ENCODE measurements at places on chromosomes 1 and 21.
A peak's percentile ranks its signal among the peaks of the same experiment; 100 is the strongest.

GRCh38 chr1:204709960-204710912, 24.7 kb upstream of the LRRN2 start:
- DNase-seq: no peak

DNA sequence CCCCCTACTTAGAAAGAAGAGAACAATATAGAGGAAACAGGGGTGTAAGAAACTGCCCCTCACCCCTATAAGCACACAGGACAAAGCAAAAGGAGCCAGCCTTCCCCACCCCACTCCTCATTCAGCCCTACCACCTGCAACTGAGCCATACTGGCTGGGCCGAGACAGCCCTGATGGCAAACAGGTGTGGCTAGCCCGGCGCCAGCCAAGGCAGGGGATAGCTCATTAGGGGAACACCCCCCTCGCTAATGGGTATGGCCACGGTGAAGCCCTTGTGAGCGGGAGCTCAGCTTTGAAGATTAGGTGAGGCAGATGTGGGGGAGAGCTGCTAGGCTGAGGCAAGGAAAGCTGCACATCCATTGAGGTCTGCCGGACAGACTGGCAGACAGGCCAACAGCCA, 65.5 kb downstream of the ERI3 start:
- DNase-seq: no peak

DNA sequence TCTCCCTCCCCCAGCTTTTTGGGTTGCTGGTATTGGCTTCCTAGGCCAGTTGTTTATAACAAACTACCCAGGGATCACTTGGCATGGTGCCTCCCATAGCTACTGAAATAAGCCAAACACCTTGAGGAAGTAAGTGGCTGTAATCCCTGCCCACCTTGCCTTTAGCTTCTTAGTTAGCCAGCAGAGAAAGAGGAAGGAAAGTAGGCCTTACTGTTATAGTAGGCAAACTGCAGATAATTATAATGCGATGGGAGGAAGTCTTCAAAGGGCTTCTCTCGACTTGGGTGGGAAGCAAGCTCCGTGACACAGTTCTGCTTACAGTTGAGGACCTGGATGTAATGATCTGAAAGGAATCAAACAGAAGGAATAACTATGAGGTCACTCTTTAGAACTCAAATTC, 8.2 kb downstream of the P3H1 start:
- DNase-seq: no peak

DNA sequence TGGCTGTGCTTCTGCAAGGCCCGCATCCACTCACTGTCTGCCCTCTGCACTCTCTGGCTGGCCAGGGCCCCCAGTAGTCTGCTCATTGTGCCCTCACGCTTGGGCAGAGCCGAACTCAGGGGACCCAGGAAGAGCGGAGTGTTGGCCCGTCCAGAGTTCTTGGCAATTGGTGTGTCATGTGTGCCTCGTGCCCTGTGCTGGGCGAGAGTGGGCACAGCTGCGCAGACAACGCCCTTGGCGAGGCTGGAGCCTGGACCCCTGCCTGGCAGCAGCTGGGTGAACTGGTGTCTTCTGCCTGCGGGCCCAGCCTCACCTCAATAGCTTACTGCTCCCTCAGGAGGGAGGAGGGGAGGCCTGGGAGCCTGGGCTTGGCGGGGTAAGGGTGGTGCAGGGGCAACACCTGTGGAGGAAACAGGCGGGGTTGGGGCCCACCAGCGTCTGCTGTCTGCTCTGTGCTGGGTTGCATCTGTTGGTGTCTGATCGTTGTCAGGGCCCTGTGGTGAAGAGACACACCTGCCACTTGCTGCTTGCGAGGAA, 2.1 kb downstream of the GUK1 start:
- DNase-seq: no peak

DNA sequence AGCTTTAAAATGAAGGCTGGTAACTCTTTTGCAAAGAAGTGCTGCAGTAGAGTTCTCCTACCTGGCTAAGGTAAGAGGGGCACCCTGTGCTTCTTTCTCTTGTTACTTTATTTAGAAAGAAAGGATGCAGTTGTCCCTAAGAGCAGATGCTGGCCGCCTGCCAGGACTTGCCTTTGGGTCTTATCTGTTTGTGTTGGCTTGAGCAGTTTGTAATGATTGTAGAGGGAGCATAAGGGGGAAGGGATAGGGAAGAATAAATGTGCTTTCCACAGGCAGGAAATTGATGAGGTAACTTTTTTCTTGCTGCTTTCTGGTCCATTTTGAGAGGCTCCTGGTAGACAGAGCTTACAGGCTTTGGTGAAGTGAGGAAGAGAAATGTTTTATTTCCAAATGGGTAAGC, 229.6 kb downstream of the HHAT start:
- no peak for DNase-seq

DNA sequence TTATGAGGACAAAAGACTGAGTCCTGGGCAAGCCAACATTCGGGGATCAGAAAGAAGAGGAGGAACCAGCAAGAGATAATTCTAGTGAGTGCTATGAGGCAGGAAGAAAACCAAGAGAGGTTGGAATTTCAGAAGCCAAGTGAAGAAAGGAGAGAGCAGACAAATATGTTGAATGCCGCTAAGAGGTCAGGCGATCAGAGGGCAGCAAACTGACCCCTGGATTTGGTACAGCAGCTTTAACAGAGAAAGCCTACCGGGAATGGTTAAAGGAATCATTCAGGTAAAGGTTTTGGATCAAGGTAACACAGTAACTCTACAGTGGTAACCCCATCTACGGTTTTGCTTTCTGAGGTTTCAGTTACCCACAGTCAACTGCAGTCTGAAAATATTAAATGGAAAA, 5.4 kb downstream of the CLCC1 start:
- DNase-seq: no peak

GRCh38 chr1:87474098-87474497, 145.4 kb downstream of the LMO4 start:
- no peak for DNase-seq

GRCh38 chr1:20871419-20871818, 84.3 kb upstream of the HP1BP3 start:
- DNase-seq: no peak

- DNase-seq: no peak
These were observed 29.3 kb downstream of the IER5 start for GRCh38 chr1:181117648-181118449.

GRCh38 chr1:1806890-1807289, 28.6 kb upstream of the NADK start:
- no peak for DNase-seq

- no peak for DNase-seq
These were observed 147.8 kb downstream of the TENT5C start for GRCh38 chr1:117753652-117754051.

DNA sequence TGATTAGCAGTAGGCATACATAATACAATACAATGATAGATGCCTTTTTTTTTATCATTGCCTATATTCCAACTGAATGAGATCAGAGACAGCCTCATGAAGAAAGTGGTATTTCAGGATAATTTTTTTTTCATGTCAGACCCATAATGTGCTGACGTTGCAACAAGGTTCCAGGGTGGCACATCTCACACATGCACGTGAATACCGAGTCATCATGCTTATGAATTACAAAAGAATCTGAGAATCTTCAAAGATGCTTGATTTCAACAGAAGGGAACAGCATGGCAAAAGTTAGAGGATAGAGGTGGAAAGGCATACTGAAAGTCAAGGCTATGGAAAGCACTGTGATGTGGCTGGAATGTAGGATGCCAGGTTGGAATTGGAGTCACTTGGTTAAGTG, 5.0 kb upstream of the RNF11 start:
- DNase-seq: no peak

DNA sequence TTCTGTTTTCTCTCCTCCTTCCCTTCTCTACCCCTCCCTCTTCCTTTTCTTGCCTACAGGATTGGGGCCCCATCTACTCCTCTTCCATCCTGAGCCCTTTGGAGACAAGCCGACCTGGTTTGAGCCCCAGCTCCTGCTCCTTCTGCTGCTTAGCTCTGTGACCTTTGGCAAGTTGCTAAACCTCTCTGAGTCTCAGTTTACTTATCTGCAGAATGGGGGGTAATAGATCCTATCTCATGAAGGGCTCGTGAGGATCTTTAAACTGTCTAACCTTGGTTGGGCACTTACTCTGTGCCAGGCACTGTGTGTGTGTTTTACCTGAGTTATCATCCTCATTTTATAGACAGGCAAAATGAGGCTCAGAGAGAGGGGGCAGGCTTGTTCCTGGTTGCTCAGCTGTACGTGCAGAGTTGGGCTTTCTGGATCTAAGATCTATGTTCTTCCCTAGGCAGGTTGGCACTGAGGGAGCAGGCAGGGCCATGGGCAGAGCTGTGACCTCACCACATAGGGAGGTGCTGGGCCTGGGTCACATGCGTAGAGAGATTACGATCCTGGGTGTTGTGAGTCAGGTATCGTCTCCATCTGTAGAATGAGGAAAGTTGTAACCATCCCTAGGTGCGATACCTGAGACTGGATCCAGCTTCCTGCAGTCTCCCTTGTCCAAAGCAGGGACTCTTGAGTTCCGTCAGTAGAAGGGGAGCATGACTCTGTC, 58.5 kb downstream of the FOXO6 start:
- DNase-seq: no peak

DNA sequence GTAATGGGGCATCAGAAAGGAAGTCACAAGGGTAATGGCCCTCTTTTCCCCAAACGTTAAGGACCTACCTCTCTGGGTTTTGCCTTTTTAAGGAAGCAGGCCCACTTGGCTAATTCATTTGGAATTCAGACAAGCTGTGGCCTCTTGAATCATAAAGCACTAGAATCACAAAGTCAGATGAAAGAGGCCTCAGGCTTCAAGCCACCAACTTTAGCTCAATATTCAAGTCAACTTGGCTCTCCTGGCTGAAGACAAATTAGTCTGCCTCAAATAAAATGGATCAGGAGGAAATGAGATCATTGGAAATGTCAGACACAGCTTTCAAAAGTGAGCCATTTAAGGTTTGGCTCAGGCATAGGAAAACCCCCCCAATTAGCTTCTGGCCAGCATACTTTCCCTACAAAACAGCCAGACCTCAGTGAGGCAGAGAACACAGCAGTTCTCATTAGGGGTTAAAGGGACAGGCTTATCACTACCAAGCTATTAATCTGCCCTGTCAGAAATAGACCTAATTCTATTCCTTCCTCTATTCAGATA, 34.3 kb downstream of the SLC35D1 start:
- no peak for DNase-seq

DNA sequence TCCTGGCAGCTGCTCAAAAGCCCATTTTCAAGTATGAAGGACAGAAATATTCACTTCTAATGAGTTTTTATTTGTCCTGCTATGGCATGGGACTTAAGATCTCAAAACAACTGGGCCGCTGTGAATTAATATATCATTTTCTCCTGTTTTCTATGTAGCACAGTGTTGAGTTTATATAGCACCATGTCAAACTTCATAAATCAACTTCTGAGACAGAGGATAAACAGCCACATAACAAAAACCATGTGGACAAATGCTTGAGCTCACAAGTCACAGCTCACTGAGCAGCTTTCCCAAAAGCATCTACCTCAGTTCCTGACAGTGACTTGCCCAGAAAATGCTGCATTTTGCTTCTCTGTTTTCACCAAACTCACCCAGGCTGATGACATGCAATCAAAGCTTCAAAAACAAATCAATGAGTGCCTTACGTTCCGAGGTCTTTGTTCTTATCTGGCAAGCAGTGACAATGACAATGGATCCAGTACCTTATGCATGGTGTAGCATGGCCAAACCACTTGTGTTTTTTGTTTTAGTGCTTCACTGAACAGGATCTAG, 722.6 kb downstream of the LRRIQ3 start:
- DNase-seq: no peak

- DNase-seq: no peak
These were observed 35.2 kb upstream of the PLPPR4 start for GRCh38 chr1:99229122-99229521.

GRCh38 chr1:166184012-166184411, 17.2 kb upstream of the FAM78B start:
- no peak for DNase-seq

DNA sequence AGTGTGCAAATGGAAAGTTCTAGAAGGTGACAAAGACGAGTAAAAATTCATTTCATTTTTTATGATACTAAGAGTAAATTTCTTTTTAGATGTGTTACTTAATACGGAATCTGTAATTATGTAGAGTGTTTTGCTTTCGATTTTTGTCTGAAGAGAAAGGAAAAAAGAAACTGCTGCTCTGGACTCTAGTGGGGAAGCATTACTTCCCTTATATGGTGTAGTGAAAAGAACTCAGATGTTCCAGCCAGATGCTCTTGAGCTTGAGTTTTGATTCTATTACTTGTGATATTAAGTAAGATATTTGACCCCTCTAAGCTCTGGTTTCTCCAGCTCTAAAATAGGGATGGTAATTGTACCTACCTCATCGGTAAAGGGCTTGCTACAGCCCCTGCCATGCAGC, 12.2 kb upstream of the GPR161 start:
- DNase-seq: no peak

DNA sequence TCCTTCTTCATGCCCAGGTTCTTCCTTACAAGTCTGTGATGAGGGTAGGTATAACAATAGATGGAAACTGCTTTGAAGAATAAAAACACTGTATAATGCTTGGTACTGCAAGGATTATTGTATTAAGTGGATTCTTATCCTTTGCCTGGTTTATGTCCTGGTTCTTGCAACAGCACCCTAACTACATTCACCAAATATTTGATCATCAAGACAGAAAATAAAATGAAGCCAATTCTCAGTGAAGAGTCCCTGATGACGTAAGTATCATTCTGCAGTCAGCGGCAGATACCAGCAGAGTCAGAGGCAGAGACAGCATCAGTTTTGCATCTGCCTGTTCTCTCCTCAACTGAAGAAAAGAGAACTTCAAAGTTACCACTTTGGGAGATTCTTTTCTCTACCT, 19.7 kb downstream of the ARHGEF11 start:
- DNase-seq: no peak

GRCh38 chr1:55474168-55474786, 259.1 kb upstream of the USP24 start:
- DNase-seq: no peak

- no peak for DNase-seq
These were observed 7.1 kb downstream of the RHBG start for GRCh38 chr1:156376146-156376545.

GRCh38 chr21:32578107-32578691, 7.1 kb downstream of the TCP10L start:
- no peak for DNase-seq

- DNase-seq: no peak
These were observed 100.1 kb downstream of the MAN1A2 start for GRCh38 chr1:117467336-117467735.

GRCh38 chr1:202154766-202155477, 5.5 kb downstream of the PTPN7 start:
- peak; percentile 66 for DNase-seq
